Fibroblast of mammary gland (primary cell): ENCODE measurements at places on chromosomes 6 and 20.
A peak's percentile ranks its signal among the peaks of the same experiment; 100 is the strongest.

- no peak for DNase-seq
These were observed 40.4 kb upstream of the KIAA1586 start for GRCh38 chr6:57006101-57006500.

DNA sequence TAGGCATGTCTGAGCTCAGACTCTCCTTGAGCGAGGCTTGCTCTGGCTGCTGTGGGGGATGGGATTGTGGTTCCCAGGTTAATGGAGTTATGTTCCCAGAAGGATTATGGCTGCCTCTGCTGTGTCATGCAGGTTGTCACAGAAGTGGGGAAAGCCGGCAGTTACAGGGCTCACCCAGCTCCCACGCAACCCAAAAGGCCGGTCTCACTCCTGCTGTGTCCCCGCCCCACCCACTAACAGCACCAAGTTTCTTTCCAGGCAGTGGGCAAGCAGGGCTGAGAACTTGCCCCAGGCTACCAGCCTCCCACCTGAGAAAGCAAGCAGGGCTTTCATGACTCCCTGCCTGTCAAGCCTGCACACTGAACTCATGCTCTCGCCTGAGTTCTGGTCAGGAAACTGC is 750.5 kb downstream of the FRK start:
- no peak for DNase-seq

DNA sequence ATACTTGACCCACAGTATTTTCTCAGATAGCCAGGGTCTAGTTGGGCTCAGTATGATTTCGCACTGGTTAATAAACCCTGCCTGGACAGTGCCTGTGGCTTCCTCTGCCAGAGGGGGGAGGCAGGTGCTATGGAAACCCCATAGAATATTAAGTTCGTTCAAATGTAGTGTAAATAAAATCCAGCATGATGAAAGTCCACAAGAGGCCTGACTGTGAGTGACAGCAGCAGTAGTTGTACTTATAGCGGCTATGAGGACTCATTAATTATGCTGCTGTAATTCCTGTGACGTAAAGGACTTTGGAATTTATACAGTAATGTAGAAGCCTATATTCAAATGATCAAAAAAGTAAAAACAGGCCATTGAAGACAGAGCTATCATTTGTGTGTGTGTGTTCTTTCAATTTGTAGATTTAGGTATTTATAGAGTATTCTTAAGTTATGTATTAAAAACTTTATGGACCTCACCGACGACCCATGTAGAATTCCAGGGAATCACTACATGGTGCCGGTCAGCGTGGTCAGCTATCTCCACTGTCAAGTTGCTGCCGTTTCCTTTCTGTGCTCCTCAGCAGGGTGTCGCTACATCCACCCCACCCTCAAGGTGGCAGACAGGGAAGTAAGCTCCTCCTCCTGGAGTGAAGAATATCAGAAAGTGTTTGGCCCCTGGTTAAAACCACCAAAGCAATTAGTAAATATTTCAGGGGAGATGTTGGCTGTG is 10.0 kb downstream of the PYGB start:
- DNase-seq = no peak

GRCh38 chr20:13788167-13788834 is 3.5 kb downstream of the NDUFAF5 start:
- DNase-seq = peak; percentile 72

- no peak for DNase-seq
These were observed 151.4 kb downstream of the BCAS1 start for GRCh38 chr20:53918949-53919361.

GRCh38 chr20:64239449-64240242 is 15.9 kb upstream of the PCMTD2 start:
- DNase-seq = no peak

- DNase-seq = peak; percentile 84
These were observed 302.5 kb downstream of the DHX35 start for GRCh38 chr20:39264506-39265172.

- peak; percentile 67 for DNase-seq
These were observed 6.9 kb upstream of the OCSTAMP start for GRCh38 chr20:46557231-46557956.

DNA sequence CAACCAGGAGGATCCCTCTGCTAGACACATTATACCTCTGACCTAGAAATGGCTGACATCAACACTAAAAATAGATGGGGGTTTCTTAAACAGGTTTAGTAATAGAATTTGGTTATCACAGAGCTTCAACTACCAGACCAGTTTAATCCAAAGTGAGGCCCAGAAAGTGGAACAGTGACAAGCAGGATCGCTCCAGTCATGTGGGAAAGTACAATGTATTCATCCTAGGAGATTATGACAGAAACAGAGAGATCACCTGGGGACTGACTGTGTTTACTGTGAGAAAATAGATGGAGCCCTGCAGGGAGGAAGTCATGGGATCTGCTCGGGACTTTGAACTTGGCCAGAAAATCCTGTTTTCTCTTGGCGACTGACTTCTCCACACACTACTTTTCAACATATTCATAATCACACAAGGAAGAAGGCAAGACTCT is 238.7 kb upstream of the SOX4 start:
- DNase-seq = no peak

DNA sequence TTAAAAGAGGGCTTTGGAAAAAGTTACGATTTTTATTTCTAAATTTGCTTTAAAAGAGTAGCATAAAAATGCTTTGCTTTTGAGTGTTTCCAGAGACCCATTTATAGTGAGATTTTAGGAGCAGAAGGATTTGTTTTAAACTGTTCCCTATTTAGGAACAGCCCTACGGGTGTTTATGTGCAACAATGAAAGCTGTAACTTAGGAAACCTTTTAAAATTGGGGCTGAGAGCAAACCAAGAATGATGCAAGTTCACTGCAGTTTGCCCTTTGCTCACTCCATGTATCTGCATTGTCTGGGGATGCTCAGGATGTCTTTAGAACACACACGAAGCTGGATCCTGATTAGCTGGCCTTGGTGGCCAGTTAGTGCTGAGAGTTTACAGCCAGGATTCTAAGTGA is 40.9 kb downstream of the GHRH start:
- peak; percentile 27 for DNase-seq

DNA sequence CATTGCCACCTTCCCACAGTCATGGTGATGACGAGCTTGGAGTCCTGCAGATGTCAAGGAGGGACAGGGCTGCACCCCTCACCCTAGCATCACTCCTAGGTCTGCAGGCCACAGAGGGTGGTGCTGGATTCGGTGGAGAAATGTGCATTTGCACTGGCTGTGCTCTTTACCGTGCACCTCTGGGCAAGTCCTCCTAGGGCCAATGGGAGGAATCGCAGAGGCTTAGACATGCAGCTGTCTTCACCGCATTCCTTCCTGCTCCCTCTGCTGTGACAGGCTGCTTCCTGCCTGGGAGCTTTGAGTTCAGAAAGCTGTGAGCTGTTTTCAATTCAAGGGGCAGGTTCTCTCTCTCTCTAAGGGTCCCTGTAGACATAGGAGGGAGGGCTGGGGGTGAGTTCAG is 85.1 kb downstream of the EDN3 start:
- no peak for DNase-seq

- DNase-seq = no peak
These were observed 230.9 kb upstream of the HTR1E start for GRCh38 chr6:86706449-86706848.

DNA sequence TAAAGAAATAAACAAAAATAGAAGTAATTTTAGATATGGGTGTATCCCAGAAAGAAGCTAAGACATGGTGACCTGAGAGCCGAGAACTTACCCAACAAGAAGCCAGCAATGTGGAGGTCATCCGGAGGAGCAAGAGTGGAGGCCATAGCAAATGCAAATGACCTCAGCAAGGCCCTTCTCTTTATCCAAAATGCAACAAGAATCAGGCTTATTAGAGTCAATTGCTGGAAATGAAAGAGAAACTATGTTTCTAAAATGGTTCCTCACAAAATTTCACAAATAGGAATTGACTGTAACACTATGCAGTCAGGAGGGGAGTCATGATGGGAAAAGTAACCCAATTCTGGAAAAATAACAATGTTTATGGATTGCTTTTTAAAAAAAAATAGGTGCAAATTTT is 90.4 kb downstream of the TNFAIP3 start:
- DNase-seq = no peak

- DNase-seq = no peak
These were observed 33.8 kb downstream of the HDDC2 start for GRCh38 chr6:125267806-125268523.

- no peak for DNase-seq
These were observed 73.6 kb downstream of the TRERF1 start for GRCh38 chr6:42378125-42378524.

- DNase-seq = no peak
These were observed 141.6 kb downstream of the SMOC2 start for GRCh38 chr6:168582571-168582981.

DNA sequence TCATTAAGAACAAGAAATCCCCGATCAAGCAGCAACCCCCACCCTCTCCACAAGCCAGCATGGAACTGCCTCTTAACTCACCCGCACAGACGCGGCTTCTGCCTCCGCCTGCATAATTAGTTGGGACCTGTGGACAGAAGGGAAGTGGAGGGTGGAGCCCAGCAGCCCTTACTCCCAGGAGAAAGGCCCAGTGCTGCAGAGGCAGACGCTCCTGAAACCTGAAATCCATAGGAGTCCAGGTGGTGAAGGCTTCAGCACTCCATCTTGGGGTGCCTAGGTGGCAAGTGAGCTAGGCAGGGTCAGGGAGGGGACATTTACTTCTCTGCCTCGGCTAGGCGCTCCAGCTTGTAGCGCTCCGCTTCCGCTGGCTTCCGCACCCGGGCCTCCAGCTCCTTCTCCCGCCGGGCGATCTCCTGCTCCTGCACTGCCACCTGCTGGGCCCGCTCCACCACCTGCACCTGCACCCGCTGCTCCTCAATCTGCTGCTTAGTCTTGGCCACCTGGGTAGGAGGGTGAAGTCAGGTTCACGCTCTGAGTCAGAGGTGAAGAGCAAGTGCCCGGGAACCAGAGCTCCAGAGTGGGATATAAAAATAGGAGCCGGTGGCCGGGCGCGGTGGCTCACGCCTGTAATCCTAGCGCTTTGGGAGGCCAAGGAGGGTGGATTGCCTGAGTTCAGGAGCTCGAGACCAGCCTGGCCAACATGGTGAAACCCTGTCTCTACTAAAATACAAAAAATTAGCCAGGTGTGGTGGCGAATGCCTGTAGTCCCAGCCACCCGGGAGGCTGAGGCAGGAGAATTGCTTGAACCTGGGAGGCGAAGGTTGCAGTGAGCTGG is 10.7 kb downstream of the TUBB start:
- DNase-seq = peak; percentile 41

GRCh38 chr20:6866741-6867140 is 99.3 kb downstream of the BMP2 start:
- no peak for DNase-seq

- peak; percentile 15 for DNase-seq
These were observed 102.3 kb upstream of the FOXP4 start for GRCh38 chr6:41443616-41444525.

DNA sequence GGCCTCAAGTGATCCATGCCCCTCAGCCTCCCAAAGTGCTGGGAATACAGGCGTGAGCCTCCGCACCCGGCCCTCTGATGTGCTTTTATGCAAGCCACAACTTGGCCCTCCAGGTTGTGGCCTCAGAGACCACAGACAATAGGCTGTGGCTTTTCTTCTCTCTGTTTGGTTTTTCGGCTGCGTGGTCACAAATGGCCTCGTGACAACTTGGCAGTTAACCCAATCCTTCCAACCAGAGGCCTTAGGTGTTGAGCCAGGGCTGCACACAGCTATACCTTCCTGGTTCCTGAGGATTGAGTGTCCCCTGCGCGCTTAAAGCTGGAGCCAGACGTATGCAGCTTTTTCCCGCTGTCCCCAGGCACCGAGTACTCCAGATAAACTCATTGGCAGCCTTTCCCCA is 6.3 kb upstream of the TGM3 start:
- DNase-seq = no peak

- no peak for DNase-seq
These were observed 106.8 kb upstream of the AFDN start for GRCh38 chr6:167719920-167720319.

GRCh38 chr6:124029567-124029966 is 225.9 kb downstream of the NKAIN2 start:
- no peak for DNase-seq

DNA sequence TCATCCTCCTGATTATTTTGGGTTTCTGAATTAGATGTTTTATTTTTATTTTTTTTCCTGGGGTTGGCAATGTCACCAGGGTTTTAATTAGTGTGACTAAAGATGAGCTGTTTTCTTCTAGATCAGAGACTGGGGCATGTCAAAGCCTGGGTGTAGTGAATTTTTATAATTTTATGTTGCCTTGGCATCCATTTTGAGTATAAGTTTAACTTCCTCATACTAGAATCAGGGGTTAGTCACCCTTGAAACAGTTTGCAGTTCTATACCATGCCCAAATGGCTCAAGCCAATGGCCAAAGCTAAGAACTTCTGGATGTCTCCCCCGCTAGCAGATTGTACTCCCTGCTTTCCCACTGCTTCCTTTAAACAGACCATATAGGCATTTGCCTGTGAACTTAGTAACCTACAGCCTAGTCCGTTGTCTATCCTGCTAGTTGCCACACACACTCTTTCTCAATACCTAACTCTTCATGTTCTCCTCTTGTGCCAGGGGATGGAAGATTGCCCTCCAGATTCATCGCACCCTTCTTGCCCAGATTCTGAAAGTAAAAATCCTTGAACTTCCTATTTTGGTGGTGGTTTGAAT is 54.5 kb downstream of the KIAA0408 start:
- DNase-seq = no peak

DNA sequence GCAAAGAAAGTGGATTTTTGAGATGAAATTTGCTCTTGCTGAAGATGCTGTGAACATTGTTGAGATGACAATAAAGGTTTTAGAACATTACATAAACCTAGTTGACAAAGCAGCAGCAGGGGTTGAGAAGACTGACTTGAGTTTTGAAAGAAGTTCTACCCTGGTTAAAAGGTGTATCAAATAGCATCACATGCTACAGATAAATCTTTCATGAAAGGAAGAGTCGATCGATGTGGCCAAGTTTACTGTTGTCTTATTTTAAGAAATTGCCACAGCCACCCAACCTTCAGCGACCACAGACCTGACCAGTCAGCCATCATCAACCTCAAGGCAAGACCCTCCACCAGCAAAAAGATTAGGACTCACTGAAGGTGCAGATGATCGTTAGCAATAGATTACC is 155.3 kb downstream of the HS3ST5 start:
- no peak for DNase-seq

DNA sequence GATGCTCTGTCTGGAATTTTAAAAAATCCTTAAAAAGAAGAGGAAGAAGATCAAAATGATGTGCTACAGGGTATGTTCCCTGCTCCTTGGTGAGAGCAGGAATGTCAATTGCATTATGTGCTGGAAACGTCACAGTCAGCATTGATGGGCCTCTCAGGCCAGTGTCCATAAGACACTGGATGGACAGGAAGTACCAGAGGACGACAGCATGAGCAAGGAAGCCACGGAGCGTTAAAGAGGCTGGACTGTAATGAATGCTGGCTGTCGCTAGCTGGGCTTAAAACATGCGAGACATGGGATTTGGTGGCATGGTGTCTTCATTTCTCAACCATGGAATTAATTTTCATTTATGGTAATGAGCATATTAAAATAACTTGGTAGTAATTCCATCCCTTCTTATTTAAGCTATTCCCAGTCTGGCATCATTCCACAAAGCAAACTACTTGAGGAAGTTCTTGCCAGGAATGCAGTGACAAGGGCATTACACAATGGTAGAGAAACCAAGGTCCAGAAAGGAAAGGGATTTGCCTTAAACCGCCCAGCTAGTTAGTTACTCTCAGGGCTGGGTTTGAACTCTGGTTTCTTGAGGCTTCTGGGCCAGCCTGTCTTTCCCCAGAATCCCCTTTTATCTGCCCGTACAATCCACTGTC is 166.6 kb upstream of the SOX4 start:
- DNase-seq = peak; percentile 16

- peak; percentile 61 for DNase-seq
These were observed 45.5 kb upstream of the RNF8 start for GRCh38 chr6:37308069-37308815.

- peak; percentile 31 for DNase-seq
These were observed 502.4 kb downstream of the BCKDHB start for GRCh38 chr6:80608881-80609280.
